Astrocyte (in vitro differentiated cells and primary cell): ENCODE measurements at places on chromosomes 2 and 18.

GRCh38 chr2:237552908-237553307 is 13.5 kb upstream of the PRLH start:
- DNase-seq, result no peak

DNA sequence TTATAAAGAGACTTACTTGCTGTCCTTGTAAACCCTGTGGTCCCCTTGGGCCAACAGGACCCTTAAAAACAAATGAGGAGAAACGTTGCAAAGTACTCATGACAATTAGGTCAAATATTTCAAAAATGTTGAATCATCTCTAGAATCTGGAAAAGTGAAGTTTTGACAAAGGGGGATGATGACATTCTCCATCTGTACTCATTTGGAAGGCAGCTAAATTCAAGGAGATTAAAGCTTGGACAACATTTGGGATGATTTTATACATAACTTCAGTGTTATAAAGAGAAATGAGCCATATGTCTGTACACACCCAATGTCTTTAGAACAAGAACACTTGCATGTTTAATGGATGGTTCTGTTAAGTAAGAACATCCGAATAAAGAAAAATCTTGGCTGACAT is 92.9 kb downstream of the COL5A2 start:
- DNase-seq, result peak; percentile 78

- no peak for DNase-seq
These were observed 9.5 kb downstream of the HJURP start for GRCh38 chr2:233844836-233845235.

DNA sequence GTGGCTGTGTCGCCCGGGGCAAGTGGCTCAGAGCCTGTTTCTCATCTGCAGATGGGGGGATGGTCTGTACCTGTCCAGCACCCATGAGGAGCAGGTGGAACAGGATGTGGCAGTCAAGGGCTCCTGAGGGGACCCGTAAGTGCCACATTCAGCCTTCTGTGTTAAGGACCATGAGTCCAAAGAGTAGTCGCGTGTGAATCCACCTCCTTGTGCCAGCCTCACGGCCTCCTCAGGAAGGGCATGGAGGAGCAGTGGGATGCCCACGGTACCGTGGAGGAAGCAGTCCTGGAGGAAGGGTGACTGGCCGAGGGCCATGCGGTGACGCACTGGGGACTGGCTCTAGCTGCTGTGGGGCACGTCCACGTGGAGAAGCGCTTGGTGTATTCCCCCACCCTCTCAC is 61.1 kb downstream of the ODC1 start:
- no peak for DNase-seq

- DNase-seq, result no peak
These were observed 294.3 kb upstream of the MEX3C start for GRCh38 chr18:51491678-51492372.

DNA sequence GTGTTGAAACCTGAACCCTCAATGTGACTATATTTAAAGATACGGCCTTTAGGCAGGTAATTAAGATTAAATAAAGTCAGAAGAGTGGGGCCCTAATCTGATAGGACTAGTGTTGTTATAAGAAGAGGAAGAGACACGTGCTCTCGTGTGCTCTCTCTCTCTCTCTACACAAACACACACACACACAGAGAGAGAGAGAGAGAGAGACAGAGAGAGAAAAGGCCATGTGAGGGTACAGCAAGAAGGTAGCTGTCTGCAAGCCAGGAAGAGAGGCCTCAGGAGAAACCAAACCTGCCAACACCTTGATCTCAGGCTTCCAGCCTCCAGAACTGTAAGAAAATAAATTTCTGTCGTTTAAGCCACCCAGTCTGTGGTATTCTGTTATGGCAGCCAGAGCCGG is 106.7 kb downstream of the FTCDNL1 start:
- no peak for DNase-seq

DNA sequence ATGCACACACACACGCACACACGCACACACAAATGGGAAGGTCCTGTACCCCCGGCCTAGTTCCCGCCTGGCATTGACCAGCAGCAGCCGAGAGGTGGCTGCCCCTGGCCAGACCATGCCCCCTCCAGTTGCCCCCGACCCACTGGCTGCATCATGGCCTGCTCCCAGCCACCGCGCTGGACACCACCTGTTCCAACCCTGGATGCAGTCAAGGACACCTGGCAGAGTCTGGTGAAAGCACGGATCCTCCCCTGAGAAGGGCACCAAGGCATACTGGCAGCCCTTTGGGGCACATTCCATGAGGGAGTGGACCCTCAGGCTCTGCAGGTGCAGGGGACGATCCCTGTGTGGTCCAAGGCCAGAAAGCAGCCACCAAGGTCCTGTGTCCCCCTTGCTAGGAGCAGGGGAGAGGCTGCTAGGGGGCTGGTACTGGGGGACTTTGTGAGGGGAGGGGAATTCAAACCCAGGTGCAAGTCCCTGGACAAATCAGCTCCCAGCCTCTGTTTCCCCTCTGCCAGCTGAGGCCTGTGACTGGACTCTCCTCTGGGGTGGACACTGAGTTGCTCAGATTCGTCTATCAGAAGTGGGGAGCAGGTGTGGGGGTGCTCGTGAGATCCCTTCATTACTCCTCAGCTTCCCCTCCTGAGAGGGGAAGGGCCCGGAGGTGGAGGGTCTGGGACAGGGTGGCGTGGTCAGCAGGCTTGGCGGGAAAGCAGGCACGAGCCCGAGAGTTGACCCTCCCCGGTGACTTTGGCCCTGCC is 3.5 kb downstream of the ESPNL start:
- no peak for DNase-seq

DNA sequence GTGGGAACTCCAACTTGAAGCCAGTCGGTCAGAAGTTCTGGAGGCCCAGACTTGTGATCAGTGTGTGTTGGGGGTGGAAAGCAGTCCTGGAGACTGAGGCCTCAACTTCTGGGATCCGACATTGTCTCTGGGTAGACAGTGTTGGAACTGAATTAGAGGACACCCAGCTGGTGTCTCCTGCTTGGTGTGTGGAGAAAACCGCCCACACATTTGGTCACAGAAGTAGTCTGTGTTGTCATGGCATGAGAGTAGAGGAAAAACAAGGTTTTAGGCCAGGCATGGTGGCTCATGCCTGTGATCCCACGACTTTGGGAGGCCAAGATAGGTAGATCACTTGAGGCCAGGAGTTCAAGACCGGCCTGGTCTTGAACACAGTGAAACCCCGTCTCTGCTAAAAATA is 51.5 kb downstream of the PUM2 start:
- no peak for DNase-seq

GRCh38 chr2:12965540-12966269 is 249.0 kb downstream of the TRIB2 start:
- DNase-seq, result peak; percentile 76

GRCh38 chr2:234286118-234286598 is 210.7 kb downstream of the ARL4C start:
- peak; percentile 93 for DNase-seq

GRCh38 chr2:150803689-150804398 is 316.4 kb upstream of the RND3 start:
- no peak for DNase-seq

DNA sequence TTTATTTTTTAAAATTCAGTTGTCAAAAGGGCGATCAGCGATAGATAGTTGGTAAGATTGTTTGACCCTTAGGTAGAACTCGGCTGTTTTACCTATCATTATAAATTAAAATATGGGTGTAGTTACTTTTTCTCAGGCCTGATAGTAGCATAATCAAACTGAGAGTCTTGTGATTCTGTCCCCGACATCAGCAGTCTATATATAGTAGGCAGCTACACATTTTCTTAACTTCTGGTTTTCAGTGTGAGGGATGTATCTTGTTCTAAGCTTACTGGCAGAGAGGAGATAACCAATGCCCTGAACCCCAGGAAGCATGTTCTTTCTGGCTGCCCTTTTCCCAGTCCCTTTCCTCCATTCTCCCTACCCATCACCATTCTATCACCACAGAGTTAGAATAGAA is 56.6 kb downstream of the XRCC5 start:
- no peak for DNase-seq

- no peak for DNase-seq
These were observed 239.2 kb downstream of the ATAD2B start for GRCh38 chr2:23687713-23688112.

- DNase-seq, result no peak
These were observed 187.4 kb downstream of the LPIN1 start for GRCh38 chr2:11933854-11934253.

GRCh38 chr2:178269438-178270224 is 75.3 kb downstream of the OSBPL6 start:
- DNase-seq, result no peak

DNA sequence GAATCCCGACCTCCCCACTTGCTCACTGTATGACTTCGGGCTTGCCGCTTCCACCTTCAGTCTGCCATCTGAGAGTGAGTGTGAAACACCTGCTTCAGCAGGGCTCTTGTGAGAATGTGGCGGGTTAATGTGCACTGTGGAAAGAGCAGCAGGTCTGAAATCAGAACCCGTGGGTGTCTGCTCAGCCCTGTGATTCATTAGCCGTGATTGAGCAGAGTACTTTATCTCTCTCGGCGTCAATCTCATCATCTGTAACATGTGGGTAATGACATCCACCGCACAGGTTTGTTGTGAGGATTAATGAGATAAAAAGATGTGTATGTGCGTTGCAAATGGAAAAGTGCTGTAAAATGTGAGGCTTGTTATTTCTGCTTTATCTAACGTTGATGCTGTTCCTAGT is 128.6 kb downstream of the LRATD1 start:
- DNase-seq, result no peak

GRCh38 chr2:118635891-118636290 is 211.6 kb downstream of the EN1 start:
- no peak for DNase-seq

GRCh38 chr2:27729198-27729597 is 42.3 kb upstream of the MRPL33 start:
- no peak for DNase-seq

GRCh38 chr2:55951533-55951932 is 28.0 kb upstream of the EFEMP1 start:
- no peak for DNase-seq

DNA sequence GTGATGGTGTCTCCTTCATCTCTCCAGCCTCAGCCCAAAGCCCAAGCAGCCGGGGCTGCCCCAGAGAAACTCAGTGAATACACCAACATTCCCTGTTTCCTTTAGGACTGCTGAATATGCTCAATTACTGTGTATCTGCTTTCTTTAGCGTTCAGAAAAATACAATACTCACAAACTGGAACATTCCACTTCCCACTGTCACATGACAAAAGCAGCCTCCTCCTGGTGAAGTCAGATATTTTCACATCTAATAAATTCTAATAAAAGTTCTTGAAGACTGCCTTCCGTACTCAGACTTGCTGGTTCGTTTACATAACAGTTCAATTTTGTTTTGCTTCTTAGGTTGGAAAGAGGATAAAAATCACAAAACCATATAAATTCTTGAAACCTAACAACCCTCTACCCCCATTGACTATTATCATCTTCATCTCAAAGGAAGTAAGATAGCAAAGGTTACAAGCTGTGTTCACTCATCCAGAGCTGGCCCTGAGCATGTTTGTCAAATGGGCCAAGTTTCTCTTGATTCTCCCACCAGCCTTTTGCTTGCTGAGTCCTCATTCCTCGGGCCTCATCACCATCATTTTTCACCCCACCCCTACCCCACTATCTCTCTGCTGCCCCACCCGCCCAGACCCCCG is 190.8 kb upstream of the HNRNPA3 start:
- no peak for DNase-seq

- DNase-seq, result no peak
These were observed 45.7 kb downstream of the MAP3K2 start for GRCh38 chr2:127342101-127342500.
